Aorta (tissue), 5 donors: ENCODE measurements at places on chromosomes 4 and X.

GRCh38 chrX:49977319-49978090 lies 55.1 kb downstream of the CLCN5 start:
- no peak for DNase-seq

DNA sequence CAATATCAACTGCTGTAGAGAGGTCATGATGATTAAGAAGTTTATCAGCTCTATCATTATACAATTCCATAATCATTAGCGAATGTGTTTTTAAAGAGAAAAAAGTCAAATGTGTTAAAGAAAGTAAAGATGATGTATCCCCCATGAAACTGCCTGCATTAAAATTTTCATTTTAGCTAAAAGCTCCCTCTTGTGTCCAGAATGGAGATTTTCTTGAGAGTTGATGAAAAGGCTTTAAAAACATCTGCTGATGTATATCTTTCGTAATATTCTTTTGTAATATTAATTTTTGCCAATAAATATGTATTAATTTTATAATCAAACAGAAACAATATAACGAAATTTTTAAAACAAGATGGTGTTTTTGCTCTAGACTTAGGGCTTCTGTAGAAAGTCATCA lies 52.1 kb upstream of the LHFPL1 start:
- DNase-seq = no peak

DNA sequence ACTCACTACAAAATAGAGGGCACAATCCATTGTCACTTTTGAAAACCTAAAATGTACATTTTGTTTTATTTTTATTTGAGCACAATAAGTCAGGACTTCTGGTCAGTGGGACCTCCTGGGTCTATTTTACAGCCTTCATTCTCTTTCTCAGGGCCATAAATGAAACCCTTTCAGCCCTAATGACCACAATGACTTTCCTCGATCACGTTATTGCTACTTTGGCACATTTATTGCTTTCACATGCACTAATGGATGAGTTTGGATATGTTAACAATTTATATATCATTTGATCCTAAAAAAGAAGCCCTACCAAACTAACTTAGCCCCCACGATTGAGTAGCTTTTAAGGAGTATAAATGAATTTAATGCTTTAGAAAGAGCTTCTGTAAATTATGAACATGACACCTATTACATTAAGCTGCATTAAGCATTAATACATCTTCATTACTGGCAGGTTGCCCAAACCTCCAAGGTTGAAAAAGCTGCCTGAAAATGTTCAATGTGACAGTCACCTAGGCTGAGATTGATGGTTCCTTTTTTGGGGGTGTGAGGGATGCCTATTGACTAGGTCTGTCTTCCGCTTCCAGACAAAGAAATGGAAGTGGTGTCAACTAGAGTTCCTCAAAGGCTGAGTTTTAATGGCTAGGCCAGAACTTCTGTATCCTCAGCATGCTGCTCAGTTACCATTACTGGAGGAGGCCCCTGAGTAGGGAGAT lies 296.4 kb downstream of the GPAT3 start:
- DNase-seq = no peak

DNA sequence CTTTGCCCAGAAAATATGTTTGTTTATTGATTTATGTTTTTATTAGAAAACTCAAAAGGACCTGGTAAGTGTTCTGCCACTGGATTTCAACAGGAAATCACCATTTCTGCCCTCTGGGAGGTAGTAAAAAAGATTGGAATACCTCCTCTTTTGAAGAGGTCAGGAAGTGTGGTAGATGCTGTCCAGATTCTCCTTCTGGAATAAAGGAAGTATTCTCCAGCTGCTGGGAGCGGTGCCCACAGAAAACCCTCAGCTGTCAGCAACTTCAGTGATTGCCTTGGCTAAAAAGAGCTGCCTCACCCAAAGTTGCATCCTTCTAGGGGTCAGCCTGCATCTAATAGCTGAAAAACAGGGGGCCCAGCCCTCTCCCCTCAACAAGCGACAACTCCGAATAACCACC lies 13.8 kb upstream of the ZNF674 start:
- DNase-seq = no peak

DNA sequence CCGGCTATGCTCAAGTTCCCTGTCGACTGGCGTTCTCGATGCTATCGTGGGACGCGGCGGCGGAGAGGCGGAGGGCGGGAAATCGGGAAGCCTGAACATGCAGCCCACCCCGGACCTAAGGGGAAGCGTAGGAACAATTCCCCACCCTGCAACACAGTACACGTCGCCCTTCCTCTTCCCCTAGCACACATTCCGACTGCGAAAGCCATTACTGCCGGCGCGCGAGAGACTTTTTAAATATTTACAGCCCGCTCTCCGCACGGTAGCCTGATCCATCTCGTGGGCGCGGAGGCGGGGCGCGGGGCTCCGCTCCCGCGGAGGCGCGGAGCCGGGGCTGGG lies 48.1 kb upstream of the BCOR start:
- no peak for DNase-seq

- DNase-seq = no peak
Measured at GRCh38 chr4:62709618-62710252, 1509.6 kb downstream of the ADGRL3 start.

DNA sequence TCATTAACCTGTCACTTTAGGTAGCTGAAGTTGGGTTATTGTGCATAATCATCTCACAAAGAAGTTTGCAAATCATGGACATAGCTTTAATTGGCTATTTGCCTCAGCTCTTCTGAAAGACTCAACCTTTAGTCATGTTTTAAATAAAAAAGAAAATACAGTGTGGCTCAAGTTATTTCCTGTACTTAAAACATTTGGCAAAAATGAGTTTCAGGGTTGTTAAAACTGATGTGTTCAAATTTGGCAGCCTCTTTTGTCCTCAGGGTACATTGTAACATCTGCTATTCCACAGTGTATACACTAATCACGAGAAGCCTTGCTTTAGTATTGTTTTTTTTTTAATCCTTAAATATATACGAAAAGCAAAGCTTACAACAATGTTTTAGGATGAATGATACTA lies 31.5 kb upstream of the HPGD start:
- DNase-seq = no peak

- DNase-seq = no peak
Measured at GRCh38 chr4:114272226-114272625, 292.8 kb upstream of the ARSJ start.

GRCh38 chr4:138831948-138832347 lies 183.6 kb upstream of the NOCT start:
- DNase-seq = no peak

GRCh38 chr4:175127314-175127713 lies 209.2 kb downstream of the ADAM29 start:
- no peak for DNase-seq

- no peak for DNase-seq
Measured at GRCh38 chrX:134520860-134521390, 61.0 kb downstream of the HPRT1 start.

DNA sequence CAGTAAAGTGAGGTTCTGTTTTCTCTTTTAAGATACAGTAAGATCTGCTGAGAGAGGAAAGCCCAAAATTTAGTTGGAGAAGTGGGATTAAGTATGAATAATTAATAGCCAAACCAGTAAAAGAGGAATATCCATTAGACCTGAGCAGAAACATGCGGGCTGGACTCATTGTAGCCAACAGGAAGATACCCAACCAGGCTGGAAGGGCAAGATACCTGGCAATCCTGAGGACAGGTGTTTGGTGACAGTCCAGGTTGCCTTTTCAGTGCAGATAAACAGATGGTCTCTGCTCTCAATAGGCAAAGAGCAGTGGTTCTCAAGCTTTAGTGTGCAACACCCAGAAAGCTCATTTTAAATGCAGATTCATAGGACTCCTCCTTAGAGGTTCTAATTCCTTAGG lies 980.8 kb upstream of the GRID2 start:
- DNase-seq = no peak

- no peak for DNase-seq
Measured at GRCh38 chr4:1310031-1310795, 20.5 kb downstream of the MAEA start.

- no peak for DNase-seq
Measured at GRCh38 chr4:123941306-123941705, 544.7 kb downstream of the SPRY1 start.

DNA sequence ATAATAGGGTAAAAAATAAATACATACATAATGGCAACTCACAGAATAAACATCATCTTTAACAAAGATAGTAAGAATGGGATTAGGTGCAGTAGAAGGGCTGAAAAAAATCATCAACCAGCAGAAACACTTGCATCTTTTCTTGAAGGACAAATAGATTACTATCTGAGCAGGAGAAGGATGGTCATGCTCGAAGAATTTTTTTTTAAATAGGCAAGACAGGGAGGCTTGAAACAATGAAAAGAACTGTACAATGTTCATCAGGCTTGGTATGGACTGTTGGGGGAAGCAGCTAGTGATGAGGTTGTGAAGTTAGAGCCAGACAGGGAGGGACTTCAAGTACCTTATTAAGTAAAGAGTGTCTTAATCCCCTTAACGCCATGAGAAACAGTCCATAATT lies 167.4 kb upstream of the LDB2 start:
- DNase-seq = no peak

DNA sequence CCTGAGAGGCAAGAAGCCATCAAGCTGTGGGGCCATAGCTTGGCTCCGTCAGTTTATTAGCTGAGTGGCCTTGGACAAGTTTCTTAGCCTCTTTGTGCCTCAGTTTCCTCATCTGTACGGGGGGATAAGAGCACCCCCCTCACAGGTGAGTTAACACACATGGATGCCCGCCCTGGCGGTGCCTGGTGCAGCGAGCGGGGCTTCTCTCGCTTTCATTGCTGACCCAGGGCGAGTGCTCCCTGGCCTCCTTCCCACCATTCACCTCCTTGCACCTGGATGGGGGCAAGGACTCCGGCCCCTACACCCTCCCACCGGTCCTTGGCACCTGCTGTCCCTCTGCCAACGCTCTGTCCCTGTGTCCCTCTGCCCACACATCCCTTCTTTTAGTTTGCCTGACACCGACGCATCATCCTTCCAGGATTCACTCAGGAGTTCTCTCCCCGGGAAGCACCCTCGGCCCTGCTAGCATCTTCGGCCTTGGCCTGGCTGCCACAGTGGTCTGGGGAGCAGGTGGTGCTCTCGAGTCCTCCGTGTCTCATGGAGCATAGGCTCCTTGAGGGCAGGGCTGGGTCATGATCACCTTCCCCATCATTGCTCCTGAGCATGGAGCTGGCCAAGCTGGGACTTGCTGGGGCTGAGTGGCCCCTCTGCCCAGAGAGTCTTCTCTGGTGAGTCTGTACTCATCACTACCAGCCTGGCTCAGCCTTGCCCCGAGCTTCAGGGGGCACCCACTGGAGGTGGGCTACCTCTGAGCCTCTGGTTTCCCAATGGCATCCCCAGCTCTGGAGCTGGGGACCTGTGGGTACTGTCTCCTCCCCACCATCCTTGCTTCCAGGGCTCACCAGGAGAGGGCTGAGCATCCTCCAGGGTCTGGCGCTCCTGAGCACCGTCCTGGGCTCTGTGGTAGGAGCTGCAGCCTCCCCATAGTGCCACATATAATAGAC lies 53.8 kb upstream of the SORCS2 start:
- no peak for DNase-seq

- DNase-seq = no peak
Measured at GRCh38 chr4:184977747-184978146, 40.5 kb upstream of the HELT start.

DNA sequence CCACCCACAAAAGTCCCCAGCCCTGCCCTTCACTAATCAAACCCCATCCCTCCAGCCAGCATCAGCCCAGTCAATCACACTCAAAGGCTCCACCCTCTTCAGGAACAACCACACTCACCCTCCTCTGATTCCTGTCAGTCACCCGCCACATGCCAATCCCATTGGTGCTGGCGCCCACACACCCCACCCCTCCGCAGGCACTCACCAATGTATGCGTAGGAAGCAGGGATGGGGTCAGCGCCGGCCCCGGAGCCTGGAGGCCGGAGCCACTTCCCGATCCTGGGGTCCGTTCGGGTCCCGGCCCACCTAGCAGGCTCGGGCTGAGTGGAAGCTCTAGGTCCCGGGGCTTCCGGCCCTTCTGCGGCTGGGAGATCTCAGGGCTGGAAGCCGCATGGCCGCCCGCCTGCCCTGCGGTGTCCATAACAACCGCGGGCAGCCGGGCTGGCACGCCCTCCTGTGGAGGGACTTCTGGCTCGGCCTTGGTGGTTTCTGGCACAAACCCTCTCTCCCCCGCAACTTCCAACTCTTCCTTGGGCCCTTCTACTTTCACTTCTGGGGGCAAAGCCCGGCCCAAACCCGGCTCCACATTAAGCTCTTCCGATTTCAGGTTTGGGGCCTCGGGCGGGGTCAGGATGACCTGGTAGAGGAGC lies 7.9 kb upstream of the CFP start:
- no peak for DNase-seq

- DNase-seq = no peak
Measured at GRCh38 chr4:17475481-17475880, 36.4 kb downstream of the QDPR start.

DNA sequence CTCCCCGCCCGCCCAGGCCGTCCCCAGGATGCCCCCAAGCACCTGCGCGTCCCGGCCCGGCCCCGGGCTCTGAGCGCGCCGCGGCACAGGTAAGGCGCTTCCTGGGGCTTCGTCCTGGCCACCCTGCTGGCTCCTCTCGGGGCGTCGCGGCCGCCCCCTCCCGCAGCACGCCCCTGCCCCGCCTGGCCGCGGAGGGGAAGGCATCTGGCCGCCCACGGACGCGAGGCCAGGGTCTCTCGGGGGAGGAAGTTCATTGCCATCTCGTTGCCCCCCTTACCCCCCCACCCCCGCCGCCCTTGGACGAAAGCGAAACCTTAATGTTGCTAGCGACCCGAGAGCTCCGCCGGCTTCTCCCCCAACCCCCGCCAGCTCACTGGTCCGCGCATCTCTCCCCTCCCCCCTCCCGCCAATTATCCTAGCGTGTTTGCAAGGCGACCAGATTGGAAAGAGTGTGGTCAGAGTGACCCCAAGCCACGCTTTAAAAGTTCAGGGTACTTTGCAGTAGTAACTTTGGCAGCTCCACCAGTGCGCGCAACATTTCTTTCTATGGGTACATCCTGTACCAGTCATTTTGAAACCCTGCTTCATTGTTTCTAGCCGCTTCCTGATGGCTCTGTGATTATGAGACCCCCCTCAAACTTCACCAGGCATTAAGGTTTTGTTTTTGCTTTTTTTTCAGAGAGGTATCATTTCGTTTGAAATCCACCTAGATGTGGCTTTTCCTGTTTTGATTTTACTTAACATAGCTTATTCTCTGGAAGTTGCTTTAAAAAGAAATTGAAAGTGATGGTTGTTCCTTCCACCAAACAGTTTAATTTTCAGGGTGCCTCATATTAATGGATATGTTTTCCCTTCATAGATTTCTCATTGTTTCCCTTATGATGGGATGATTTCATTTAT lies 626 bp downstream of the TBC1D1 start:
- no peak for DNase-seq

DNA sequence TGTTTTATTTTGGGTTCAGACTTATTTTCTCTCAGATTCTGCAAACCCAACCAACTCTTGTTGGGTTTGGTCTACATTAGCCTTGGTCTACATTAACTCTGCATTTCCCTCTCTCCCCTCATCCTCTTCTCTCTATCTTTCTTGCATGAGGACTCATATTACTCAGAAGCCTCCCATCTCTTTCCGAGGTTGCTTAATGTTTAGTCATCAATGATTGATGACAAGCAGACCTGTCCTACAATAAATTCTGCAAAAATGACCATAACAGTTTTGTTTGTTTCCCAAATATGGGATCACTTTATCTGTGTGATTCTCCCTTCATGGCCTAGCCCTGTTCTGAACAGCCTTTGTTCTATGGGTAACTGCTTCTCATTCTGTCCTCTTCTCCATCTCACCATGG lies 75.2 kb downstream of the GABRB1 start:
- no peak for DNase-seq

- no peak for DNase-seq
Measured at GRCh38 chrX:120125444-120125843, 9.7 kb upstream of the RHOXF1 start.
